ENCODE measurements at places on chromosomes 4 and X.

GRCh38 chrX:107440187-107440586 is 9.3 kb upstream of the FRMPD3 start:
- DNase-seq, result no peak

- DNase-seq, result no peak
Observed at GRCh38 chr4:7330031-7330596, 104.6 kb downstream of the PSAPL1 start.

- DNase-seq, result no peak
Observed at GRCh38 chrX:41110801-41111625, 25.8 kb downstream of the USP9X start.

DNA sequence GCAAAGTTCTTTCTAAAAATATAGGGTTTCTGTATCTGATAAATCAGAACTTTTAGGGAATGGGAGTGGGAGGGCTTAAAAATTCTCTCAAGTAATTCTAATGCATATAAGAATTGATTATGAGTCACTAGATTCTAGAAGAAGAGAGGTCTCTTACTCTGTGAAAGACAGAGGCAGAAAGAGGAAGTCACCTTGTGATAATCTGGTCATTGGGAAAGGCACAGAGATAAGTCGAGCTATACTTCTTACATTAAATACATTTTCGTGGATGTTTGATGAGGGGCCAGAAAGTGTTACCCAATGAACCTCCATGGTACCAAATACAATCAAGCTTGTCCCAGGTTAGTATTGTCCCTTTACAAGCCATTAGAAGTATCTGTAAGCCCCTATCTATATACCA is 134.4 kb downstream of the MAD2L1 start:
- no peak for DNase-seq

- no peak for DNase-seq
Observed at GRCh38 chr4:100641336-100641735, 123.5 kb upstream of the EMCN start.

DNA sequence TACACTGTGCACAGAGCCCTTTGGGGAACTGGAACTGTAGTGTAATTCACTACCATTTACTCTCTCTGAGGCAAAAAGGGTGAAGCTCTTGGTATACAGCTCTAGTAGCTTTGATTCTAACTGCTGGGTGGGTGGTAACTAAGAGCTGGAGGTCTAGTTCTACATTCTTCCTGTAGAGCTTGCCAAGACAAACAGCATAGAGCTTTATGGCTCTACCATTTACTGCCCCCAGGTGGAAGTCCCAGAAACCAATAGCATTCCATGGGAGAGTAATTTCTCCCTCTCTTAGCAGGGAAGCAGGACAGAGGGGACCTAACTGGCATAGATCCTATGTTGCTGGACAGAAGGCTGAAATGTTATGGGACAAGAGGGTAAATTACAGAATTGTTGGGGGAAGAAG is 26.7 kb downstream of the HDAC8 start:
- no peak for DNase-seq

DNA sequence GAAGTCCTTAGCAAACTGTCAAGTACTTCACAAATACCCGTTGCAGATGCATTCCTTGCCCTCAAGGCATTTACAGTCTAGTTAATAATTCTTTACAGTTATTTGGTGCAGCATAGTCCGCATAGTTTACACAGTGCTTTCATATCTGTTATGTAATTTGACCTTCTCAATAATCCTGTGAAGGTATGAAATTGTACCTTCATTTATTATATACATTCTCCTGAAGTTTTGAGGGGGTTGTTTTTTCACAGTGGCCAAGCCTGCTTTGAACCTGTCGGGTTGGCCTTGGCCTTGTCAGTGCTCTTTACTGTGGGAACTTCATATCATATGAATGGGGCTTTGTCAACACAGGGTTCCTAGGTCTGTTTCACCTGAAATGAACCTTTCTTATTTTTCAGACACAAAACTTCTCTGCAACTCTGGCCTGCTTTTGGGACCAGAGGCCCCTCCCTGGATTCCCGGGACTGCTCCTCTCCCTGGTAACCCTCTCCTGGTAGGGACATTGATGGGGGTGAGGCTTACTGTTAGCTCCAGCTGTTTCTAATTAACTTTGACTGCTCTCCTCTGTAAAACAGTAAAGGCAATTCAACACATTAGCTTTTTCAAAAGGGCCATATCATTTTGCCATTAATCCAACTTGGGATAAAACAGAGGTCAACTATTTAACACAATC is 9.1 kb downstream of the IGFBP7 start:
- no peak for DNase-seq

GRCh38 chr4:178309890-178310289 is 867.7 kb upstream of the AGA start:
- DNase-seq, result no peak

- DNase-seq, result peak; percentile 3
Observed at GRCh38 chrX:124346117-124346876, at the start of gene SH2D1A. Gene SH2D1A (plus strand): TSS chrX:124346563. CDS start chrX:124346643, 80 bp downstream.

- DNase-seq, result no peak
Observed at GRCh38 chr4:15370296-15370695, 57.5 kb upstream of the C1QTNF7 start.

GRCh38 chr4:159946983-159947615 is 844.2 kb downstream of the RAPGEF2 start:
- DNase-seq, result no peak

DNA sequence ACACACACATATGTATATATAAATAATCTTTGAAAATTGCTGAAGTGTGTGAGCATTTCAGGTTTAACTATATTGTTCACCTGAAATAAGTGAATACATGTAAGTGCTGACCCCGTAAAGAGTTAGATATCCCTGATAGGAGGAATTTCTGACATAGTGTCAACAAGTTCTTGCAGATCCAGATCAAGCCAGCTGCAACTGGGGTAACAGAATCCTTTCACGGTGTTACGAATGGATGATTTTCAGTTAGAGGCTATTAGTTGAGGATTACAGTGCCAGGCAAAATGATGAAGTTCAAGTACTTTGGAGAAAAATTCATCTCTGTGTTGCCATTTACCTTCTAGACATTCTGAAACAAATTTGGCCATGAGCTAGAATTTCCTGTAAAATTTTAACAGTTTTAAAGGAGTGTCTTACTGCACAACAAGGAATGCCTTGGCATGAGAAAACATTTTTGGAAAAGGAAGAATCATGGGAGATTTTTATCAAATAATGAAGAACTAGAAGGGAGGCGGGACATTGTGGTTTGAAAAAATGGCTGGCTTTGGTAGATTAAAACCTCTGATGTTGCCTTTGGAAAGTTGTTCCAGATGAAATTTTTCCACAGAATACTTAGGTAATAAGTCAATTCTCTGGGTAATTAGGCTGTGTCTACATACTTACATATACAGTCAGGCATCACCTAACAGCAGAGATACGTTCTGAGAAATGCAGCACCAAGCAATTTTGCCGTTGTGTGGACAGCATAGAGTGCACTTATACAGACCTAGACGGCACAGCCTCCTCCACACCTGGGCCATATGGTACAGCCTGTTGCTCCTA is 84.4 kb upstream of the FAT1 start:
- DNase-seq, result no peak
